Prostate gland (tissue), 2 donors: ENCODE measurements at places on chromosomes 6 and 20.

DNA sequence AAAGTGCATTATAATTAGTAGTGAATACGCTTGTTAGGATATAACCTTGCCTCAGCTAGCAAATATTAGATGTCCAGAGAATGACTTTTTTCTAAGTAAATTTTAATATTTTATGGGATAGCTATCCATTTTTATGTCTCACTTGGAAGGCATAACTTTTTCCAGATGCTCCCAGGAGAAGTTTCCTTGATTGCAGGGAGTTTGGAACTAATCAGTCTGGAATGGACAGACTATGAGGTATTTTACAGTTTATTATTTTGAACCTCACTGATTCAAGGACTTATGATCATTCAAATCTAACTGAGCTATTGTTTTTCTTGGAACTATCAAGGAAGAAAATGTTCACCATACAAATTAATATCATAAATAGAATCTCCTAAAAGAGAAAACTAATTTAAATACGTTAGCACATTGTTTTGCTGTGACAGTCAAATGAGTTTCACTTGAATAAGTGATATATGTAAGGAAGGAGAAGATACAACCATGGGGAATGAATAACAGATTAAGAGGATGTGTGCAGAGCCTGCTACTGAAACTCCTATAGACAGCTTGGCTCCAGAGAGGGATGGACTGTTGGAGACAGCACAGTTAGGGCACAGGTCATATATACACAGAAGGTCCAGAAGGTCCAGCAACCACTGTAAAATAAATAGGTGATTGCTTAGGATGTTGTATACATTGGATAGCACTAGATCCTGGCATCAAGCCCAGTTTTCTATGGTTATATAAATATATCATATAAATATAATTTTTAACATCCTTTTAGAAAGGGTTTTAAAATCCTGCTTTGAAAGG is 20.6 kb upstream of the LCA5 start:
- no peak for DNase-seq

DNA sequence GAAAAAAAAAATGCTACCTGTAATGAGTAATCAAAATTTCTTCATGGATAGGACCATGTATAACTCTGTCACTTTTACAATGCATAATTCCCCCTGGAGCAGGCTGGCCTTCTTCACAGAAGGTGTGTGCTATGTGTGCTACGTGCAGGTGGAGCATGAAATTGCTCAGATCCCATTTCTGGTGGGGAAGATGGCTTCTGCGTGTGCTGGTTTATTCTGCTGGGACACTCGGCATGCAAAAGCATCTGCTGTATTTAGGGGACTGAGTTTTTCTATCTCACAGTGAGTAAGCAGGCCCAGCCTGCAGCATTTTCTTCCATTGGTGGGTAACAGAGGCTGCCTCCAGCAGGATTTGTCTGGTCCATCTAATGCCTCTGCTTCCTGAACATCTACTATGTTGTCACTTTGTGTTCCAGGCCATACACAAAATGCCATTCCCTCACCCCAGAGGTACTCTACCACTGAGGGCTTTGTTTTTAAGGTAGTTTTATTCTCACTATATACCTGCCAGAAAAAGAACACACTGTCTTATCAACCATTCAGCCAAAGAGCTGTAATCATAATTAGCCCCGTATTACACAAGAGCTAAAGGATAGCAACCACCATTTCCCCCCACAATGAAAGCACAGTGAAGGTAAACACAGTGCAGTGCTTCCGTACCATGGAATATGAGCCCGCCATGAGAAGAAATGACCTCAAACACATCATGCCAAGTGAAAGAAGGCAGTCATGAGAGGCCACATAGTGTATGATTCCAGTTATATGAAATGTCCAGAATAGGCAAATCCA is 62.4 kb downstream of the SYNDIG1 start:
- no peak for DNase-seq

DNA sequence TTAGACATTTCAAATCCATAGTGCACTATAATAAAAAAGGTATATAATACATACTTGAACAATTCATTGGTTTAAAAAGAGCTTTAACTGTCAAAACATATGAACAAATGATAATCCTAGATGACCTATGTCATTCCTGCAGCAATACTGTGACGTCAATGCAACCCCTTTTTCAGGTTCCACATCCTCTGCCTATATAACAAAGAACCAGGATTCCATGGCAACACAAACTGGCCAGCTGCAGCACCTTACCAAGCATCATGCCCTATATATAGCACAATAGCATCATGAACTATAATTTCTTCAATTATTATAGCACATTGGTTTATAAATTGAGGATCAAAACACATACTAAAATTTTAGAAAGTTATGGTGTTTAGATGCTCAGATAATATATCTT is 578 bp upstream of the PTCHD4 start:
- no peak for DNase-seq

- DNase-seq = no peak
Measured at GRCh38 chr20:60117065-60117464, 158.8 kb downstream of the CDH26 start.

DNA sequence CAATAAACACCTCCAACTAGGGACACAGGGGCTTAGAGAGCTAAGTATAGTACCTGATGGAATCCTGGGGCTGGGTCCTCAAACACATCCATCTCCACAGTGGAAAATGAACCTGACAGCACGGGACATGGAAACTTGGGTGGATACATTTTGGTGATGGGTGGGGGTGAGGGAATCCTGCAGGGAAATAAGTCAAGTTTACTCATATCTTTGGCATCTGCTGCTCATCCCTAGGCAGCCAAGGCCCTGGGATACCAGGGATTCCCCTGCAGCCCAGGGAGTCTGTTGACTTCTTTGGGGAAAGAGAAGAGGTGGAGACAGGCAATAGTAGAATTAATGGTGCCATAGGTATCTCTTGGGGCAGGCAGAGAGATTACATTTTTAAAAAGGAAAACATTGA is 6.6 kb downstream of the APOBEC2 start:
- DNase-seq = no peak

GRCh38 chr20:13800728-13801134 is 15.9 kb downstream of the NDUFAF5 start:
- peak; percentile 92 for DNase-seq

- no peak for DNase-seq
Measured at GRCh38 chr6:43394982-43395381, 25.5 kb upstream of the ZNF318 start.
